ENCODE measurements at places on chromosomes 13 and 19. TPM values are rescaled to one million over a fixed set of nuclear protein-coding genes. Genes with fewer than 3 reads are reported as not detected.
A peak's percentile ranks its signal among the peaks of the same experiment; 100 is the strongest.

GRCh38 chr19:12314553-12314952 lies 18.9 kb downstream of the ZNF563 start:
- no peak for DNase-seq
- no peak overlapping the region for H3K4me3 ChIP-seq
- H3K27me3 ChIP-seq, result no peaks in the 10 kb centered on the region
- no peaks in the 10 kb centered on the region for H3K4me1 ChIP-seq
- no peak overlapping the region for H3K27ac ChIP-seq

- H3K27ac ChIP-seq, result no peak overlapping the region
- H3K4me1 ChIP-seq, result peaks cover 5% of the 10 kb centered on the region
- DNase-seq, result no peak
- H3K36me3 ChIP-seq, result no peaks in the 10 kb centered on the region
- H3K4me3 ChIP-seq, result no peak overlapping the region
Measured at GRCh38 chr13:46899801-46900200, 2.9 kb upstream of the HTR2A start.

- DNase-seq, result no peak
- no peak overlapping the region for H3K4me3 ChIP-seq
- peaks cover 2% of the 10 kb centered on the region for H3K36me3 ChIP-seq
- H3K4me1 ChIP-seq, result peaks cover 5% of the 10 kb centered on the region
Measured at GRCh38 chr13:50747737-50748350, 95.6 kb downstream of the DLEU7 start.

- no peak overlapping the region for H3K4me3 ChIP-seq
- no peak overlapping the region for H3K27ac ChIP-seq
- no peaks in the 10 kb centered on the region for H3K27me3 ChIP-seq
Measured at GRCh38 chr19:18763674-18764590, 27.2 kb downstream of the COMP start.

DNA sequence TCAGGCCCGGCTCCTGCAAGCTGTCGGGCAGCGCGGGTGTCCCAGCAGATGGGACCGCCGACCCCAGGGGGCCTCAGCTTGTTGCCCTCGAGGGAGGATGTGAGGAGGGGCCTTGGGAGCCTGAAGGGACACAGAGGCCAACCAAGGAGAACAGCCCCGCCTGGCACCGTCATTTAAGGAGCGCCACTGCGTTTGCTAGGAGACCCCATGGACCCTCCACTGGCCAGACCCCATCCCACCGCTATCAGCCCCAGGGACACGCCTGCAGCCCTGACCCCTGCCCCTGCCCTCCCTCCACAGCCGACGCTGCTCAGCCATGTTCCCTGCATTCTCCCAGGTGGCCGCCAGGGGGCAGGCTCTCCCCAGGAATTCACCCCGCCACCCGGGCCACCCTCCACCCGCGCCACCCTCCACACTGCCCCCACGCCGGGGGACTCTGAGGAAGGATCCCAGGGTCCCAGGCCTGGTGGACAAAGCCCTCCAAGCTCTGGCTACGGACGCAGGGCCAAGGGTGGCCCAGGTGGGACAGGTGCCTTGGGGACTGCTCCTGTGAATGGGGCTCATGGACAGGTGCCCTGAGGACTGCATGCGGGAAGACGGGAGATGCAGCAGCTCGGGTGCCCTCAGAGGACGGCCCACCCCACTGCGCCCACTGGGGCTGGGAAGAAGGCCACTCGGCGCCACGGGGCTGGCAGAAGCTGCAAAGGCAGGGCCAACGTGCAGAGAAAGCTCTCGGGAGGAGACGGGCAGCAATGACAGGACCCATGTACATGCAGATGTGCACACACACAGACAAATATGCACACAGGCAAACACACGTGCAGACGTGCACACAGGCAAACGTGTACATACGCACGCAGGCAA lies 34.4 kb downstream of the PIP5K1C start:
- H3K27me3 ChIP-seq, result no peaks in the 10 kb centered on the region
- H3K27ac ChIP-seq, result no peak overlapping the region
- DNase-seq, result peak; percentile 88
- peaks cover 5% of the 10 kb centered on the region for H3K4me1 ChIP-seq
- no peaks in the 10 kb centered on the region for H3K36me3 ChIP-seq

- H3K27ac ChIP-seq, result no peak overlapping the region
- no peaks in the 10 kb centered on the region for H3K4me1 ChIP-seq
- no peak for DNase-seq
- no peaks in the 10 kb centered on the region for H3K36me3 ChIP-seq
Measured at GRCh38 chr13:108708921-108709320, 79.5 kb downstream of the MYO16 start.

- H3K4me1 ChIP-seq, result no peaks in the 10 kb centered on the region
- no peaks in the 10 kb centered on the region for H3K36me3 ChIP-seq
- H3K27me3 ChIP-seq, result peaks cover 42% of the 10 kb centered on the region
- no peak overlapping the region for H3K27ac ChIP-seq
Measured at GRCh38 chr19:15913830-15914229, 16.0 kb upstream of the CYP4F2 start.

DNA sequence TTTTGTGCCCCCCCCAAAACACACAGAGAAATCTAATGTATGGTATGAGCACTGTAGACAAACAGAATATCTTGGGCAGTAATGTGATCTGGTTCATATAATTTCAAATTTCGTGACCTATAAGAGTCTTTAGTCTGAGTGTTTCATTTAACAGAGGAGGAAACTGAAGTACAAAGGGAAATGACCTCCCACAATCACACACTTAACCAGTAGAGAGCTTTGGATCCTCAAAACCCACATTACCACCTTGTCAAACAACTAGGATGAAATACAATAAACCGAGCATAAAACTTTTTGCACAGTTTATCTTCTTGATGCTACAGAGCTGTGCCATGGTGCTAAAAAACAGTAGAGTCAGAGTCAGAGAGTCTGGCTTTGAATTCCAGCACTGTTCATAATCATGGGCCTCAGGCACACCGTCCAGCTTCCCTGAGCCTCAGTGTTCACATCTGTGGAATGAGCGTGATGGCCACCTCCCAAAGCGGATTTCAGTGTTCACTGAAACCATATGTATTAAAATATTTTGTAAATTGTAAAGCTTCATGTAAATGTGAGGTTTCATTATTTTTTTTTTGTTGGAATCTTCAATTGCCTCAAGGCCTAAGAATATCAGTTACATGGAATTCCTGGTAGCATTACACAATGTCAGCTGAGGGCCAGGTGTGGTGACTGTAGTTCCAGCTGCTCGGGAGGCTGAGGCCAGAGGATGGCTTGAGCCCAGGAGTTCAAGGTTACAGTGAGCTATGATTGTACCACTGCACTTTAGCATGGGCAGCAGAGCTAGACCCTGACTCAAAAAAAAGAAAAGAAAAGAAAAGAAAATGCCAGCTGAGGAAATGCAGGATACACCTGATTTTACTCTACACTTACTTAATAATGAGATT lies 126.4 kb upstream of the FRY start:
- peaks cover 30% of the 10 kb centered on the region for H3K27me3 ChIP-seq
- no peak overlapping the region for H3K27ac ChIP-seq
- no peak for DNase-seq
- no peaks in the 10 kb centered on the region for H3K36me3 ChIP-seq
- H3K4me3 ChIP-seq, result peak overlapping the region; percentile 14
- peaks cover 27% of the 10 kb centered on the region for H3K4me1 ChIP-seq

The TUBB4A gene
- 8.7 TPM for total RNA-seq

Measured in activated naive CD8-positive, alpha-beta T cell treated with anti-CD3 and anti-CD28 coated beads, Interleukin-2, amount 10 ng/mL, durations not matched to agents 7 days and 5 days (primary cell).